Prostate gland (tissue), 2 donors: ENCODE measurements at places on chromosomes 3 and 15.

- DNase-seq = no peak
Measured at GRCh38 chr3:126146034-126146433, 34.4 kb downstream of the ALDH1L1 start.

DNA sequence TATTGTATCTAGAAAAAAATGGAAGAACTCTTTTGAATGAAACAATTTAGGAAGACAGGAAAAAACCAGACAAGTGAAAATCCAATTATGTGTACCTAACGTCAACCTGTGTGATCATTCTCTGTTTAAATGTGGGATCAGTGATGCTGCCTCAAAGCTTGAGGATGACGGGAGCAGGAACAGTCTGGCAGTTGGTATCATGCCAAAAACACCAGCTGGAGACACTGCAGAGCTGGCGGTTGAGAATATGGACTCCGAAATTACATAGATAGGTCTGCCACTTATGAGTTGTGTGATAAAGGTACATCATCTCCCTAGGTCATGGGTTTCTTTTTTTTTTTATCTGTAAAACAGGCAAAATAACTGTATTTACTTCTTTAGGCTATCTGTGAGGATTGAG, 480.5 kb downstream of the CNTN4 start:
- DNase-seq = no peak

- DNase-seq = no peak
Measured at GRCh38 chr3:121072133-121072532, 164.1 kb downstream of the STXBP5L start.

DNA sequence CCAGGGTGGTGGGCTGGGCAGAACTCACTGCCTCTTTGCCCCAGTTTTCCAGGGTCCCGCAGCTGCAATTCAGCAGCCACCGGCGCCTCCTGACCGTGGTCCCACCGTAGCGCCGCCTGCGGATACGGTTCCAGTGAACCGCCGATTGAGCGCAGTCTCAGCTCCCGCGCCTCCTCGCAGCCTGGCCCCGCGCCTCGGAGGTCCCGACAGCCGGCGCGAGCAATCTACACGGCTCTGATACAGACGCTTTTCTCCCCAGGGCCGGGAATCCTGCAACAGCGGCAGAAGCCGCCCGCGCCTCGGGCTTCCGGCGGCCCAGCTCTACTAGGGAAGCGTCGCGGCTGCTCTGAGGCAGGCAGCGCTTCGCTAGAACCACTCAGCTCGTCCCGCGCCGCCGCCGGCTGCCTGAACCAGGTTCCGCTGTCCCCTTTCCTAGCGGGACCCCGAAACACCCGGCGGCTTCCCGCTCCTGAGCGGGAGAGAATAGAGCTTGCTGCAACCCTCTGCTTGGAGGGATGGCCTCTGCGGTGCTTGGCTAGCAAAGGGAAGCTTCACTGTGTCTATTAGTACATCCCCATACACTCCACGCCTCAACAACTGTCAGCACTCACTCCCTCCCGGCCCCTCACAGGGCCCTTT, 3.1 kb downstream of the FOXL2NB start:
- DNase-seq = no peak

DNA sequence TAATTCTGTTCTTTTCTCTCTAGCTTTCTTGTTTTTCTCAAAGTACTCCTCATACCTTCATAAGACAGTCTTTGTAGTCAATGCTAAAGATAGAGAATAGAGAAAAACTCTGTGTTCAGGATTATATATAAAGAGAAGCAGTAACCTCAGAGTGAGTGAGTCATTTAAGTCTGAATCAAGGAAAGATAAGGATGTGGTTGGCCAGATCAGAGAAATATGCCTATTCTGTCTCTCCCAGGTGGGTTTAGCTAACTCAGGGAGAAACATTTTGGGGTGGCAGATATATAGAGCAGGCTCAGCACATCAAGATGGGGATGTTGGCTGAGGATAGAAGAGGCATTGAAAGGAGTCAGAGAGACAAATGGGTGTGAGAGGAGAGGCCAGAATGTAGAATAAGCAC, 31.4 kb downstream of the GTF2E1 start:
- DNase-seq = no peak

- no peak for DNase-seq
Measured at GRCh38 chr3:71862371-71863140, 77.6 kb upstream of the PROK2 start.

GRCh38 chr3:155739154-155739553, 5.7 kb downstream of the PLCH1 start:
- no peak for DNase-seq

- peak; percentile 5 for DNase-seq
Measured at GRCh38 chr15:96893159-96893906, 562.8 kb downstream of the NR2F2 start.

DNA sequence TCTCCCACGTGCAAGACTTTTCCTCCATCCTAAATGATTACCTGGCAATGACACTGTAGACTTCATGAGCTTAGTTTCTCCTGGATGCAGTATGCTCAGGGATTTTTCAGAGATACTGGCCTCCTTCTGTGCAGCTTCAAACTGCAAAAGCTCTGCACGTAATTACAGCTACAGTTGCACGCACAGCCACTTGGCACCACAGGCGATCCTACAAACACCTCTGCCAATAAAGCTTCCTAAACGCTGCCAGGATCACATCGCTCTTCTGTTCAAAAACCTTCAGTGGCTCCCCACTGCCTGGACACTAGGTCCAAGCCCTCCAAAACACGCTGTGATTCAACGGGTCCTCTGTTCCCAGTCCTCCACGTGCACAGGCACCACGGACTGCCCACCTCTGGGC, 49.5 kb downstream of the NUP210 start:
- DNase-seq = no peak

- no peak for DNase-seq
Measured at GRCh38 chr15:59924812-59925522, 79.1 kb upstream of the FOXB1 start.

GRCh38 chr15:66404532-66404931, 17.8 kb downstream of the MAP2K1 start:
- DNase-seq = no peak

- DNase-seq = no peak
Measured at GRCh38 chr3:158916111-158916510, 114.3 kb downstream of the MFSD1 start.

GRCh38 chr3:139326707-139327106, 17.1 kb upstream of the MRPS22 start:
- no peak for DNase-seq

GRCh38 chr15:100400996-100401395, 59.2 kb upstream of the ADAMTS17 start:
- DNase-seq = no peak

DNA sequence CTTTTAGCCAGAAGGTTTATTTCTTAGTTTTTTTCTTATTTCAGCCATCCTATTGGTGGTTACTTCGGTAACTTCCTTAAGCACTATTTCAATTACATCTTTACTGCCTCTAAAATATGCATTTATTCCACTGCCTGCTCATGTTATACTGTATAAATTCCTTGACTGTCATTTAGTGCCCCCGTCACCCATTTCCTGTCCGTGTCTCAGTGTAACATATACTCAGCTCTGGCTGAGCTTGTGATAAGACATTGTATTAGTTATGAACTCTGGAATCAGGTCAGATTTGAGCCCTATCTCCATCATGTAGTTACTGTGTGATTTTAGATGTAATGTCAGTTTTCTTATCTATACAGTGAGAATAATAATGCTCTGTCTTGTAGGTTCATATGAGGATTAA, 24.2 kb downstream of the PIAS1 start:
- no peak for DNase-seq

DNA sequence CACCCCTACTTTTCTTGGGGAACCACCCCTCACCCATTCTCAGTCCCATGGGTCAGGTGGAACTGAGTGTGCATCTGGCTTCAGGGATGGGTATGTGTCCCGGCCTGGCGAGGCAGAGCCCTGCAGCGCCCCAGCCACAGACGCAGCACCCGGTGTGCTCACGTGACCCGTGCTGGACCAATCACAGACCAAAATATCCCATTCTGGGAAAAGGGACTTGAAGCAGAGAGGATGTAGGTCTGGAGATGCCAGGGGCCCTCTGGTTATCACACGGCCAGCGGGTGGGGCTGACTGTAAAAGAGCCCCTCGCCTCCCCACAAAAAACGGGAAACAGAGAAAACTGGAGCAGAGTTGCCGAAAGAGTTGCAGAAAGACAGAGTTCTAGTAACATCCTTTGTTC, 138.0 kb upstream of the RAD18 start:
- DNase-seq = no peak

GRCh38 chr15:32656496-32656895, 15.0 kb downstream of the SCG5 start:
- no peak for DNase-seq

DNA sequence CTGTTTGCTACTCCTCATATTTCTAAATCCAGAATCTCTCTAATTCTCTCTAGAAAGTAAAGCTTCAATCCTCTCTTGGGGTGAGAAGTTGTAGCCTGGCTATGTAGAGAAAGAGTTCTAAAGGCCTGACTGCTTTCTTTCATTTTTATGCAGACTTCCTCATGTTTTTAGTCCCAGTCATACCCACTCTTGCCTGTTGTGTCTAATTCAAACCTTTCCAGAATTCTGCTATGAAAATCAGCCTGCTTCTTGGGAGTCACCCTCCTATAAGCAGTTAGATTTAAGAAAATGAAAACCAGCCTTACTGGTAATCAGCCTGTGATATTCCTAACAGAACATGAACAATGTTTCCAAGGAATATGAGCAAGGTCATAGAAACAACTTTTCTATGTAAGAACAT, 14.8 kb upstream of the ZNF639 start:
- DNase-seq = no peak

- DNase-seq = peak; percentile 33
Measured at GRCh38 chr15:73593304-73594074, 39.7 kb downstream of the NPTN start.

- DNase-seq = no peak
Measured at GRCh38 chr3:117036259-117036799, 326.8 kb downstream of the TUSC7 start.

GRCh38 chr3:133197619-133198018, 159.4 kb downstream of the TMEM108 start:
- DNase-seq = no peak

- DNase-seq = no peak
Measured at GRCh38 chr3:128929364-128929763, 49.9 kb downstream of the ACAD9 start.

GRCh38 chr15:83282776-83283137, 1.7 kb downstream of the BNC1 start:
- no peak for DNase-seq

DNA sequence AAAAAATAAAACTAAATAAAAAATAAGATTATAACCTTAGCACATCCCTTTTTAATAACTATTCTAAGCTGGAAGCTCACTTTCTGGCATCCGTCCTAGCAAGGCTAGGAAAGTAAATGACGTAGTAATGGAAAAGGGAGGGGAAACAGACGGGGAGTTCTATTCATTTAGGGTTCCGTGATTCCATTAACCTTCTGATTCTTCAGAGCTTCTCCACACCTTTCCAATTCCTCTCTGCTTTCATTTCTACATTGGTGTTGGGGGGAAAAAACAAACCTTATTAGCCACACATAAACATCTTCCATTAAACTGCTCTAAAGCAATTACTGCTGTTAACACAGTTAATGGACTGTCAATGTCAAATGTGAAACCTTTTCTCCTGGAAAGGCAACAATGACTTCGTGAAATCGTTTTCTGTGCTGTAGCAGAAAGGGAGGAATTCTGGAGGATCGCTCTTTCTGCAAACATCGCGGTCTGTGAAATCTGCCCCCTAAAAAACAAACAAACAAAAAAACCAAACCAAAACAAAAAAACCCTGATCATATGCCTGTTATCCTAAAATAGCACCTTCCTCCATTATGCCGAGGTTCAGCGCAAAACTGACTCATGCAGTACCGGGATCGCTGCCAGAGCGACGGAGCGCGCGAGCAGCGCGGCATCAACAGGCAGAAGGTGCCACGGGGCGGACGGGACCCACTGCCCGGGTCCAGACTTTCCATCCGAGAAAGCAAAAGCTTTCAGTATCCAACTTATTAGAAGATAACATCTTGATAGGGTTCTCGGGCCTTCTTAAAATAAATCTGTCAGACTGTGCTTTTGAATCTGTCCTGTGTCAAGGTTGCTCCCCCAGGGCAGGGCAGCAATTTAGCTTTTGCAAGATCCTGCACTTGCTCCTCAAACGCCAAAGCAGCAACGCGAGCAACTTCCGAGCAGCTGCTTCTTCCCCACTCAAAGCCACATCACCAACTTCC, 156.2 kb downstream of the FGF12 start:
- peak; percentile 59 for DNase-seq

- no peak for DNase-seq
Measured at GRCh38 chr15:63023351-63023945, 19.1 kb upstream of the TPM1 start.

- no peak for DNase-seq
Measured at GRCh38 chr3:72510247-72510646, 338.0 kb downstream of the SHQ1 start.

- DNase-seq = no peak
Measured at GRCh38 chr3:183332487-183332886, 79.4 kb downstream of the B3GNT5 start.

- no peak for DNase-seq
Measured at GRCh38 chr15:101675796-101676582, 23.8 kb upstream of the TM2D3 start.

DNA sequence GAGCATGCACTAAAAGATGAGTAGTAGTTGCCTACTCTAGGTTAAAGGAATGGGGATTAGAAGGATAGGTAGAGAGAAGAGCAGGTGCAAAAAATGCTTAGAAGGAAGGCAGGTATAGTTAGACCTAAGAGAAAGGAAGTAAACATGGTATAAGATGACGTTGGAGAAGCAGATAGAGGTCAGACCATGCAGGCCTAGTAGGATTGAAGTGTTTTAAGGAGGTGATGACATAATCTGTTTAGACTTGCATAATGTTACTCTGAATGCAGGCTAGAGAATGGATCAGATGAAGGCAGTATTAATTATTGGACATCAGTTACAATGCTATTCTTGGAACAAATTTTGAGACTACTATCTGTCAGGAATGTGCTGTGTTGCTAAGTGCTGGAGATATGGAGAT, 11.1 kb upstream of the ECT2 start:
- DNase-seq = no peak

- DNase-seq = no peak
Measured at GRCh38 chr3:57805674-57806073, 49.6 kb downstream of the SLMAP start.
